ENCODE measurements at places on chromosomes 7 and 10. TPM values are rescaled to one million over a fixed set of nuclear protein-coding genes. Genes with fewer than 3 reads are reported as not detected.

GRCh38 chr10:129915526-129916378, 48.3 kb downstream of the EBF3 start:
- DNase-seq: peak; percentile 75

GRCh38 chr7:48088559-48089045, 463 bp upstream of the UPP1 start:
- peak; percentile 94 for DNase-seq

- DNase-seq: no peak
These were observed 94.8 kb downstream of the CCDC71L start for GRCh38 chr7:106566196-106566595.

DNA sequence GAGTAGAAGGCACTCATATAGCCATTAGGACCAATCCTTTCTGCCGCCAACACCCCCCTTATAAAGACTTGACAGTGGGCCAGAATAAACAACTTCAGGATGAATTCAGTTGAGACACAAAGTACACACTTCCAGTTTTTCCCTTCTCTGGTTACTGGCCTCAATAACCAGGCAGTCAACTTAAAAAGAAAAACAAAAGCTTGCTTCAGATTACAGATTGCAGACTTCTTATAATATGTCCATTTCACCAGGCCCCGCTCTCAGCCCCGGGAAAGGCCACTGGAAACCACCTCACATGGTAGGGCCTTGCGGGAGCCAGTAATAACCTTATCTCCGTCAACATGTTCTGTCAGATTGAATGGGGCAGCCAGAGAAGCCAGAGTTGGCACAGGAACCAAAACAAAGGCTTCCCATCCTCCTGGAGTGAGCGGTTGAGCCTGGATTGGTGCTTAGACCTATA, 108.8 kb downstream of the EGFR start:
- no peak for DNase-seq

GRCh38 chr7:2104107-2104710, 128.5 kb downstream of the MAD1L1 start:
- DNase-seq: peak; percentile 92

- DNase-seq: no peak
These were observed 131.0 kb upstream of the C1GALT1 start for GRCh38 chr7:7051206-7051877.

DNA sequence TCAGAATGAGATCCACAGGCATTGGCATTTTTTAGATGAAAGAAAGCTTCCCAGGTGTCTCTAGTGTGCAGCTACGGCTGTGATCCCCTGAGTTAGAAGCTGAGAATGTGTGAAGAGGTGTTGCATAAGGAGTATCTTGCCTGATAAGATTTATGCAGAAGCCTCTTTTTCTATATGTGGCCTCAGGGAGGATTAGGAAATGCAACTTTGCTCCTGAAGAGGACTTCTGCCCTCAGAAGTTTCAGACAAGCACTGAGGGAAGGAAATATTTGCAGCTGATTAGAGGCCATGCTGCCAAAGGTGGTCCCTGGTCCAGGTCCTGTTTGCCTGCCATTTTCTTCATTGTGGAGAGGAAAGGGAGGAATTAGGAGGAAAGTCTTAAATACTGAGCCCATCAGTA, 551.8 kb downstream of the PHTF2 start:
- DNase-seq: no peak

- DNase-seq: no peak
These were observed 2.1 kb downstream of the NOS3 start for GRCh38 chr7:150992833-150993302.

DNA sequence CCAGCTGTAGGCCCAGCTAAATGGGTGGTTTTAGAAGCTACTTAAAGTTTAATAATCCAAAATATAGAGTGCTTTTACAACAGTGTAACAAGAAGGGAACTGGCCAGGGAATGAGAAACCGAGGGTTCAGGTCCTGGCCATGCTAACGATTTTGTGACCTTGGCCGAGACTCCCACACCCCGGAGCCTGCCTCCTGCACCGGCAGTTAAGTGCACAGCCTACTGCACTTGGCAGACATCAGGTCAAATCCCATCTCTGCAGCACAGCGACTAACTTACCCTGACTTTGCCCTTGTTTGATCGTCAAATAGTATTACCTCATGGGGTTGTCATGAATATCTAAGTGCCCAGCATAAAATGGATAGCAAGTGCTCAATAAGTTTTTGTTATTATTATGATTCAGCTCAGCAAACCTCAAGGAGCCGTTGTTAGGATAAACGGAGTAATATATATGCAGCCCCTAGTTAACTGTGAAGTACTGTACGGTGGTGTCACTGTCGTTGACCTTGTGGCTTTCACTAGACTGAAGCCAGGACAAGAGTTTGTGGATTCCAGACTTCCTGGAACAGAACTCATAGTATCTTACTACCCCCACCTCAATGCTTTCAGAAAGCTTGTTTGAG, 35.5 kb downstream of the LYZL1 start:
- no peak for DNase-seq

- no peak for DNase-seq
These were observed 1003.3 kb upstream of the SORCS1 start for GRCh38 chr10:108167766-108168165.

GRCh38 chr7:15515252-15515651, 46.6 kb downstream of the AGMO start:
- no peak for DNase-seq

DNA sequence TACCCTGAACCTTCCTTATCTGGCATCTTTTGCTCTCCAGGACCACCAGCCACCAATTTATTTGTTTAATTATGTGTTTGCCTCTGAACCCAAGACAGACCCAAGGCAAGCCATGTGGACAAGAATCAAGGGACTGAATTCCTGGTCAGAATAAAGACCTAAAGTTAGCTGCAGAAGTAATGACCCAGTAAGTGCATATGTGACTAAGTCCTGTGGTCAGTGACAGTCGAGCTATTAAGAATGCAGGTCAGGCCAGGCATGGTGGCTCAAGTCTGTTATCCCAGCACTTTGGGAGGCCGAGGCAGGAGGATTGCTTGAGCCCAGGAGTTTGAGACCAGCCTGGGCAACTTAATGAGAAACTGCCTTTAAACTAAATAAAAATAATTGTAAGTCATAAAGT, 139.4 kb downstream of the CCDC71L start:
- no peak for DNase-seq

GRCh38 chr10:22681783-22682183, 32.6 kb downstream of the PIP4K2A start:
- DNase-seq: no peak

DNA sequence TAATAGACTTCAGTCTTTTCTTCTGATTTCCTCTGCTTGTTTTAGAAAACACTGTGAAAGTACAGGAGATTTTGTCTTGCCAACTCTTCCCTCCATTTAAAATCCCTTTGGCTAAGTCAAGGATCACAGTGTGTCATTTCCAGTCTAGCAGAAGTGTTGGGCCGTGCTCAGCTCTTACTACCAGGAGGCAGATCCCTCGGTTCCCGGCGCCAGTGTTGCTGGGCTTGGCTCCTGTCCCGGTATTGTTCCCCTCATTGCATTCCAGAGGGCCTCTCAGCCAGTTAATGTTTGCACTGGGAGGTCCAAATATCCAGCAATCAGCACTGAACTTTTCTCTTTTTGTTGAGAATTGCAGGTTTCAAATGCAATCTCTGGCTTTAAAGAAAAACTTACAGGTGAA, 612.1 kb upstream of the MGMT start:
- peak; percentile 89 for DNase-seq

DNA sequence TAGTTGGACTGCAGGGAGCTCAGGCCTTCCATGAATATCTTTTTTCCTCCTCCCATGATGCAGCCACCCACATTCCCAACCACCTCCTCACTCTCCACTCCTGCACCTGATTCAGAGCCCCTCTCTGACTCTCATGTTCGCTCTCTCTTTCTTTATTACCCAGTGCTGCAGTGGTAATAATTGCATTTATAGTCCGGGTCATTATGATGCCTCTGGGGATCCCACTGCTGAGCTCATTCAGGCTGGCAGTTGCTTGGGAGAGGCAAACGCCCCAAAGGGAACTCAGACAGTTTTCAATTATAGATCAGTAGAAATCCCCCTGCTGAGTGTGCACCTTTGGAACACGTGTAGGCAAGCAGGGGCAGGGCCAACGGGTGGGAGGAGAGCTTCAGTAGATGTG, 953.0 kb downstream of the GRID1 start:
- DNase-seq: no peak

DNA sequence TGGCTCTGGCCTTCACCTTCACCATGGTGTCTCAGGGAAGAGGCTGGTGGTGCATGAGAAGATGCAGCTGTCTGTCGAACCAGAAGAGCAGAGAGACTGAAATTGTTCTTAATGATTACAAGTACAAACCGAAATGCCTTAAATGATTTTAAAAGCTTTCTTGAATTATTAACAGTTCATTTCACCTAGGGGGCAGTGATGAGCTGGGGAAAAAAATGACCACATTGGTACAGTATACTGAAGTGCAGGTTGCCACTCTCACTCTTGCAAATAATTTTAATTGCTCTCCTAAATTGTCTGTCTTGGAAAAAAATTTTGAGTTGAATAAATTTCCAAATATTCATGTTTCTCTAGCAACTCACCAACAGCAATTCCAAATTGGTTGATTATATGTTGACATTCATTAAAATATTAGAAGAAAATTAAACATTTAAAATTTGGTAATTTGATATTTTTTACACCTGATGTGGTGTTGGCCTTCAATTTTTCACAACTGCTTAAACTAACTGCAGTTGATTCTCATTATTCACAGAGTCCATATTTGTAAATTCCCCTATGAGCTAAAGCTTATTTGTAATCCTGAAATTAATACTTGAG, 692.6 kb downstream of the ZWINT start:
- DNase-seq: no peak

DNA sequence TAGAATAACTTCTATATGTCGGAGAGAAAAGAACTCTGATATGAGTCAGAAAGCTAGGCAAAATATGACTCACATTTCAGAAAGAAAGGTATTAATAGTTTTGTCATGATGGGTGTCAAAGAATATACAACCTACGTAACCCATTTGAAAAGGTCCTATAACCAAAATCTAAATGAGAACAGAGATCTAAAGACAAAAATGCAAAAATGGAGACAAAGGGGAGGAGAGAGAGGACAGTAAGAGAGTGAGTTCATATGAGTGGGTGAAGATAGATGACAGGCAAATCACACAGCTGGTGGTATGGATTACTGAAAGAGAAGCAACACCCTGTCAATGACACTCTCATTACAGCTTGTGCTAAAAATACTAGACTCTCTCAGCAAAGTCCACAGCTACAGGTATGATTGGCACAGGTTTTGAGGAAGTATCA, 25.6 kb downstream of the ANKMY2 start:
- DNase-seq: no peak

- DNase-seq: no peak
These were observed 92.7 kb upstream of the PFKP start for GRCh38 chr10:2974503-2975207.

DNA sequence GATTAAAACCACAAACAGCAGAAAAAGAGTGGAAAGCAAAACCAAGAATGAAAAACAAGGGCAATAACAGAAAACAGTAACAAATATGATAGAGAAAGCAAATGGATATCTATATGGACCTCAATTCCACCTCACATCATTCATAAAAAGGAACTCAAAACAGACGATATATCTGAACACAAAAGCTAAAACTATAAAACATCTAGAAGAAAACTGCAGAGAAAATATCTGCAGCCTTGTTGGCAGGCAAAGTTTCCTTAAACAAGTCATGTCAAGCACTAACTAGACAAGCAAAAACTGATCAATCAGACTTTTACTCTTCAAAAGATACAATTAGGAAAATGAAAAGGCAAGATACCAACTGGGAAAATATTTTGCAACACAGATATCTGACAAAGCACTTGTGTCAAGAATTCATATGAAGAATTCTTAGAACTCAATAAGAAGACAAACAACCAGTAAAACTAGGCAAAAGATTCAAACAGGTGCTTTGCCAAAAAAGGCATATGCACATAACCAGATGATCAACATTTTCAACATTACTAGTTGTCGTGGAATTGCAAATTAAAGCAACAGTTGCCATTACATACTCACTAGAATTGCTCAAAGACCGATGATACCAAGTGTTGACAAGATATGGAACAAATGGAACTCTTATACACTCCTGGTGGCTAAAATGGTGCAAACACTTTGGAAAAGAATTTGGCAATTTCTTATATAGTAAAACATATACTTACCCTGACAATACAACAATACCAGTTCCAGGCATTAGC, 25.9 kb upstream of the ZMIZ1 start:
- no peak for DNase-seq

- no peak for DNase-seq
These were observed 68.1 kb downstream of the BMPER start for GRCh38 chr7:33973231-33974015.

DNA sequence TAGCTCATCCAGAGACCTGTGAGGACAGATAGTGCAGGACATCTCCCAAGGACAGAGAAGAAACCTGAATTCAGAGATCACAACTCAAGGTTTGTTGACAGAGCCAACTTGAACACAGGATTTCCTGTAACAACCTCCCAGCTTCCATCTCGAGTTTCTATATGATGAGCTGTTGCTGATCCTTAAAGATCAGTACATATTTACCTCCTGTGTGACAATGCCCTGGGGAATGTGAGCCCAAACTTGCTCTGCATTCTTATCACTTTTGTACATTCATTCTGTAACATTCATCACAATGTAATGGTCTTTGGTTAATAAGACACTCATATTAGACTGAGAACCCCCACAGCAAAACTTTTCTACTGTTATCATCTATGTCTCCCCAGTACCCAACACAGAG, 468.6 kb downstream of the XPNPEP1 start:
- no peak for DNase-seq

SPAG6 gene
- 1.1 TPM for total RNA-seq

TAF3 gene
- total RNA-seq: 8.9 TPM

ADIRF gene
- total RNA-seq: 126 TPM

ADAM8 gene
- total RNA-seq: 4.4 TPM

IGFBP3 gene
- 519 TPM for total RNA-seq

NEUROD6 gene
- total RNA-seq: not detected

PWWP2B gene
- total RNA-seq: 15.2 TPM

SHTN1 gene
- total RNA-seq: 28.1 TPM

REEP3 gene
- total RNA-seq: 79.2 TPM

INHBA gene
- 1.7 TPM for total RNA-seq

WDFY4 gene
- total RNA-seq: 1.5 TPM
